ENCODE measurements at places on chromosomes 12 and 14.
A peak's percentile ranks its signal among the peaks of the same experiment; 100 is the strongest.

DNA sequence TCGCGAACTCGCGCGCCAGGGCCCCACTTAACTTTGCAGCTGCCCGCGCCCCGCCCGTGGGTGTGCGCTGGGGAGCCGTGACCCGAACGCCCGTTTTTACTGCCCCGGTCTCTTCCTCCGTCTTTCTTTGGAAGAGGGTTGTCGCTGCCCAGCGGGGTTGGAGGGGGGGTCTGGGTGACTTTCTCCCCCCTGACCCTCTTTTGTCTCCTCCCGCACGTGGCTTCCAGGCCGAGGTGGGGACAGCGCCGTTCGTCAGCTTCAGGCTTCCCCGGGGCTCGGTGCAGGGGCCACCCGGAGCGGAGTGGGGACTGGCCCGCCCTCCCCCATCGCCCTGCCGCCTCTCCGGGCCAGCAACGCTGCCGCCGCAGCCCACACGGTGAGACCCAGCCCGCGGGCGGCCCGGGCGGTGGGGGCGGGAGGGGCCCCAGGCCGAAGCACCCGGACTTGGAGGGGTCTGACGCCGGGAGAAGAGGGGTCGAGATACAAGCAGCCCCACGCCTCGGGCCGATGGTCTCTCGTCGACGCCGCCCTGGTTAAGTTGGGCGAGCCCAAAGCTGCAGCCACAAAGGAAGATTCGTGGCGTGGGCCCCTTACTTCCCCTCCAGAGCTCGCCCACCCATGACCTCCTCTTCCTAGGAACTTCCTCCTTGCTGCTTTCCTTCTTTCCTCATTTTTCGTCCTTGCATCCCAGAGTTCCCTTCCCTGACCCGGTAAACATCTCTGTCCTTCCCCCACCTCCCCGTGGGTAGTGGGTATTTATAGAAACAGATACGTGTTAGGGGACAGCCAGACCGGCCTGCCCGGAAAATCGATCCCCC lies 1.2 kb downstream of the DYRK2 start:
- DNase-seq, result no peak

DNA sequence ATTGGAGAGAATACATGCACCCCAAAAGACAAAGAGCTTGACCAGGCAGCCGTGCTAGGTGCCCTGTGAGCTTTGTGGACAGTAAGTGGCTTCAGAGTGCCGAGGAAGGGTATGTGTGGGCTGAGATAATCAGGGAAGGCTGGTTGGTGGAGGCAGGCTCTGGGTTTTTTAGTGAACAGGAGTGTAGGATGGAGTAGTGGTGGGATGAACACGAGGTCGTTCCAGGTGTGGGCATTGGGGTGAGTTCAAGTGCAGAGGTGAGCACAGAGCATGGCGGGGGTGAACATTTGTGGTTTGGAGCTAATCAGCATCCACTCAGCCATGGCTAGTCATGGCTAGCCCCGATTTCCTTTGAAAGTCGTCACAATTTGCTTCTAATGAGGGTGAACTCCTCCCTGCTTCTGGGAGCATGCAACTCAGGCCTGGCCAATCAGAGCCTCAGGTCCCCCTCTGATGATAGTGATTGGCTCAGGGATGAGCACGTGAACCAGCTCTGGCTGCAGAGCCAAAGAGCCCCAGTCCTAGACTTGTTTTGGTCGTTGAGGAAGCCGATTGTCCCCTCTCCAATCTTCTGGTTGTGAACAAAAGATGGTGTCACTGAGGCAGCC lies 40.7 kb upstream of the TCL1B start:
- DNase-seq, result no peak

DNA sequence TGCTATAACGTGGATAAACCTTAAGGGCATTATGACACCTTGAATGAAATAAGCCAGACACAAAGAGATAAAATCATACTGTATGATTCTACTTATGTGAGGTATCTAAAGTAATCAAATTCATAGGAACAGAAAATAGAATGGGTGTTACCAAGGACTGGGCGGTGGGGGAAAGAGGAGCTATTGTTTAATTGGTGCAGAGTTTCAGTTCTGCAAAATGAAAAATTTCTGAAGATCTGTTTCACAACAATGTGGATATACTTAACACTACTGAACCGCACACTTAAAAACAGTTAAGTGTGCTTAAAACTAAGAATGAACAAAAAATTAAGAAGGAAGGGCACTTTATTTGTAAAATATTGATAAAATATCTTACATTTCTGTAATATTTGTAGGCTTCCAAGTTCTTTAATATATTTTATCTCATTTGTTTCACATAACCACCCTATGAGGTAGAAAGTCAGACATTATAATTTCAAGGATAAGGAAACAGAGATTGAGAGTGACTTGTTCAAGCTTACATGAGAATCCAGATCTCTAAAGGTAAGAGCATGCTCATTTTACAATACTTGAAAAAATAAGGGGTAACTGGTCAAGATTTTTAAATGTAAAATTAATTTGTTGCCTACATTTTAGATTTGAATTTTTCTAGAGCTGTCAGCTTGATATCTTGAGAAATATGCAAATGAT lies 14.9 kb downstream of the LTA4H start:
- no peak for DNase-seq

DNA sequence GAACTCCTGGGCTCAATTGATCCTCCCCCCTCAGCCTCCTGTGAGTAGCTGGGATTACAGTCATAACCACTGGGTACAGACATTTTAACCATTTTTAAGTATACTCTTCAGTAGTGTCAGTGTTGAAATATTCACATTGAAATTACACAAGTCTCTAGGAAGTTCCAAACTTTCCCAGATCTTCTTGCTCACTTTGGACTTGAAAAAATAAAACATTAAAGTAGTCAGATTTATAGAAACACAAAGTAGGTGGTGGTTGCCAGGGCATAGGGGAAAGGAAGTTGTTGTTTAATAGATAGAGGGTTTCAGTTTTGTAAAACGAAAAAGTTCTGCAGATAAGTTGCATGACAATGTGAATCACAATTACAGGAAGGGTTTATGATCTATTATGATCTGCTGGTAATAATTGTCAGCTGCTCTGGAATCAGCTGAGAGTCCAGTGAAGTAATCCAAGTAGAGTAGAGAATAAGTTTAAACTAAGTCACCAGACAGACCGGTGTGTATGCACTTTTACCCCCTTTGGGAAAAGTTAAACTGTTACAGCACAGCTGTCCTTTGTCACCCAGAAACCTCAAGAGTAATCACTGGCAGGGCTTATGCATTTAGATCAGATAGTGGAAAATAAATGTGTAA lies 27.4 kb downstream of the PCNX1 start:
- DNase-seq, result peak; percentile 70

GRCh38 chr12:94532490-94533422 lies 73.1 kb upstream of the CEP83 start:
- DNase-seq, result peak; percentile 82

DNA sequence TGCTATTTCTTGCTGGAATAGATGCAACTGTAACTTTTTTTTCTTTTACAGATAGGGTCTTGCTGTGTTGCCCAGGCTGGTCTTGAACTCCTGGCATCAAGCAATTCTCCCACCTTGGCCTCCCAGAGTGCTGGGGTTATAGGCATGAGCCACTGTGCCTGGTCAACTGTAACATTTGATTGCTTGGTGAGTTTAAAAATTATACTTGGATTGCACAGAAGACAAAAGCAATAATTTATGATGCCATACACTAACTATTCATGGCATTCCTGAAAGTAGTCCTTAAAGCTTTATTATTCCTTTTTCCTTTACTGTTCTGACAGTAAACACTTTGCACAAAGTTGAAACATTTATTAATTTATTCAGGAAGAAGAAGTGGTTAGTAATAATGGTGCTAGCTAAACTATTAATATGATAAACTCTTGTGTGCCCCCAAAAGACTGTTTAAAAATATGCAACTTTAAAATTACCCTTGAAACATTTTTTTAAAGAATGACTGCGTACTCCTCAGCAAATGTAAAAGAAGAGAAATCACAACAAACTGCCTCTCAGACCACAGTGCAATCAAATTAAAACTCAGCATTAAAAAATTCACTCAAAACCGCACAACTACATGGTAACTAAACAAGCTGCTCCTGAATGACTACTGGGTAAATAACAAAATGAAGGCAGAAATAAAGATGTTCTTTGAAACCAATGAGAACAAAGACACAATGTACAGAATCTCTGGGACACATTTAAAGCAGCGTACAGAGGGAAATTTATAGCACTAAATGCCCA lies 8.3 kb downstream of the PTPRB start:
- no peak for DNase-seq

DNA sequence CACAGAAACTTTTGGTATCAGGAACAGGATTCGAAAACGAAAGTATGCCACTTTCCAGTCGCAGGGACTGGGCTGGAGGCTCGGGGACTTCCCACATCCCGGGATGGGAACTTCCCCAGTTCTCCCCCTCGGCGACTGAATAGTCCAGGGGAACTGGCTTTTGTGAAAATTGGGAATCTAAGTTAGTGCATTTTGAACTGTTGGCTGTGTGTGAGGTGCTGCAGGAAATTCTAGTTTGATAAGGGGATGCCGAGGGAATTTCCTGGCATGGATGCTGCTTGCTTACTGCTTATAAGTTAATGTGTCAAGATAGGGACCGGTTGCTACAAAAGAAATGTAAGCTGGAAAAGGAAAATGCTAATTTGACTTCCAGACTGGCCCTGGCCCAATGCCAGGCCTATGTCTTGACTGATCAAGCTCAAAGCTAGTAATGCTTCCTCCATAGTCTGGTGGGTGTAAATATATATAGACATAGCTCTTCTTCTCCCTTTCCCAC lies 73.4 kb upstream of the EIF5 start:
- DNase-seq, result peak; percentile 51

DNA sequence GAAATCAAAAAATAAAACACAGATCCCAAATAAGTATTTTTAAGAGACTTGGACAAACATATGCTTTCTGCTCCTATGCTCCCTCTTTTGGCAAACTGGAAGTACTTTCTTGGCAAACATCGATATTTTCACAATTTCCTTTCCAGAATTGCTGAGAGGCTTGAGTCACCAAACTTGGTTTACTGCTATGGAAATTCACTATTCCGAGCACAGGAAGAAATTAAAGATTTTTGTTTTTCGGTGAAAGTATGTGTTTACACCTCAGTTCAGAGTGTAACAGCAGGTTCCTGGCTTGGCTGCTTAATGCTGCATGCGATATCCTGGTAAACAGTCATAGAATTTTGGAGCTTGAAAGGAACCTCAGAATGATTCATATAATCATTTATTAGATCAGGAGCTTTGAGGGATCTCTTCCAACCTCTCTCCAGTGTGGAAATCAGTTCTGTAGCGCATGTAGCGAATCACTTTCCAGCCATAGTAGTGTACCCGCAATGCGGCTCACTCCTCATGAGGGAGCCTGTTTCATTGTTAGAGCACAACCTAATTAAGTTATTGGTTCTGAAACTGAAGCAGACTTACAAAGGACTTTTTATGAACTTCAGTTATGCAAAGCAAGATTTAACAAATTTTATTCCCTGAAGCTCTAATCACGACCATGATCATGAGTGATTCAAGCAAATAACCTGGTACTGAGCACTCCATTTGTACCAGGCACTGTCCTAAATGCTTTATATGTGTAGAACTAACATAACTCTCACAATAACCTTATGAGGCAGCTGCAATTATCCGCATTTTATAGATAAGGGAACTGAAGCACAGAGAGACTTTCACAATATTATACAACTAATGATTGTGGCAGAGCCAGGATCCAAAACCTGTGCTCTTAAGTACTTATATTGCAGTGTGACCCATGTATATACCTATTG lies 56.4 kb upstream of the ATP2A2 start:
- DNase-seq, result peak; percentile 93

DNA sequence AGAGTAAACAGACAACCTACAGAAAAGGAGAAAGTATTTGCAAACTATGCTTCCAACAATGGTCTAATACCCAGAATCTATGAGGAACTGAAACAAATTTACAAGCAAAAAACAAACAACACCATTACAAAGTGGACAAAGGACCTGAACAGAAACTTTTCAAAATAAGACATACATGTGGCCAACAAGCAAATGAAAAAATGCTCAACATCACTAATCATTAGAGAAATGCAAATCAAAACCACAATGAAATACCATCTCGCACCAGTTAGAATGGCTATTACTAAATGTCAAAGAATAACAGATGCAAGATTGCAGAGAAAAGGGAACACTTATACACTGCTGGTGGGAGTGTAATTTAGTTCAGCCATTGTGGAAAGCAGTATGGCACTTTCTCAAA lies 125.8 kb downstream of the C12orf42 start:
- no peak for DNase-seq

GRCh38 chr12:100266585-100266834 lies 369 bp downstream of the DEPDC4 start:
- DNase-seq, result no peak

GRCh38 chr12:132610866-132611602 lies 652 bp upstream of the LRCOL1 start:
- DNase-seq, result no peak

GRCh38 chr12:42104087-42104486 lies 40.6 kb downstream of the GXYLT1 start:
- DNase-seq, result peak; percentile 32

GRCh38 chr12:55692631-55693322 lies 14.9 kb downstream of the ITGA7 start:
- DNase-seq, result no peak

- DNase-seq, result no peak
Observed at GRCh38 chr14:75724414-75725204, 63.6 kb downstream of the TTLL5 start.

DNA sequence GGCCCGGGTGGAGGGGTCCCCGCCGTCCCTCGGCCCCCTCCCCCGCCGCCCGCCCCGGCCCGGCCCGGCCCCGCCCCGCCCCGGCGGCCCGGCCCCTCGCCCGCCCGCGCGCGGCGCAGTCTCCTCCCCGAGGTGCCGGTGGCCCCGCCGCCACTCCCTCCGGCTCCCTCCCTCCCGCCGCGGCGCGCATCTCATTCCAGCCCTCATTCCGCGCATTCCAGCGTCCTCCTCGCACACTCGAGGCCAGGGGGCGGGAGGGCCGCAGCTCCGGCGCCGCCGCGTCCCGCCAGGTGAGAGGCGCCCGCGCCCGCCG lies at the start of gene TEAD4:
Gene TEAD4 (plus strand): TSS at position 206 of the 313 bp plus-strand sequence.
- peak; percentile 72 for DNase-seq

DNA sequence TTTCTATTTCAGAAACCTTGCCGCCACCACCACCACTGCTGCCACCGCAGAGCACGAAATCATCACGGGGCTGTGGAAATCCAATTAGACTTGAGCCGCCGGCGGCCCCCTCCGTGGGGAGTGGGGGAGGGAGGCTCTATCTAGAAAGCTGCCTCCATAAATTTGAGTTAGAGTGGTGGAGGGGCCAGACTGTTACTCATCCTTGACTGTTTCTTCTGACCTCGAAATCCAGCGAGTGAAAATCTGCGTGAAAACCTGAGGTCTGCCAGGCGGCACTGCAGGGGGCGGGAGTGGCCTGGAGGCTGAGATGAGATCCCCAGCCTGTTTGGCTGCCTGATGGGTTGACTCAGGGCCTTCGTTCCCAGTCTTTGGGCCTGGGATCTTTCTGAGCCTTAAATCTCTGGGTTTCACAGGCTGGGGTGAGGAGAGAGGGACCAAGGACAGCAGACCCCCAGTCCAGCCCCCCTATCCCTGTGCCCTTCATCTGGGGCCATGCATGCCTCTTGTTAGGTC lies 29.9 kb downstream of the TSPAN9 start:
- peak; percentile 89 for DNase-seq

GRCh38 chr12:94557746-94558295 lies 92.5 kb downstream of the TMCC3 start:
- DNase-seq, result no peak
